ENCODE measurements at places on chromosomes 12 and 14. TPM values are rescaled to one million over a fixed set of nuclear protein-coding genes. Genes with fewer than 3 reads are reported as not detected.

NUDT14 gene
- total RNA-seq, result 5.7 TPM

OTOGL gene
- total RNA-seq, result 0.81 TPM

ETFBKMT gene
- total RNA-seq, result 3.2 TPM

KRT74 gene
- not detected for total RNA-seq

Data from cardiac atrium fibroblast (primary cell).